Vagina (tissue), 2 donors: ENCODE measurements at places on chromosomes 16 and 17. TPM values are rescaled to one million over a fixed set of nuclear protein-coding genes. Genes with fewer than 3 reads are reported as not detected.

- H3K27me3 ChIP-seq, result no peaks in the 10 kb centered on the region
- H3K27ac ChIP-seq, result peak overlapping the region; percentile 90
- no peak overlapping the region for H3K4me3 ChIP-seq
Measured at GRCh38 chr16:1769402-1770300, 1.7 kb downstream of the NME3 start.

- no peak for DNase-seq
- H3K4me3 ChIP-seq, result no peak overlapping the region
- H3K4me1 ChIP-seq, result peaks cover 19% of the 10 kb centered on the region
- H3K36me3 ChIP-seq, result no peaks in the 10 kb centered on the region
- no peaks in the 10 kb centered on the region for H3K27me3 ChIP-seq
Measured at GRCh38 chr17:45794840-45795239, 10.7 kb downstream of the CRHR1 start.

- no peaks in the 10 kb centered on the region for H3K27me3 ChIP-seq
- H3K4me3 ChIP-seq, result no peak overlapping the region
- no peak for DNase-seq
- peak overlapping the region; percentile 72 for H3K27ac ChIP-seq
Measured at GRCh38 chr17:82793974-82794630, 42.2 kb downstream of the TBCD start.

GRCh38 chr16:11587643-11588247 is 1.0 kb upstream of the LITAF start:
- H3K27ac ChIP-seq, result peak overlapping the region; percentile 99
- H3K36me3 ChIP-seq, result no peaks in the 10 kb centered on the region
- no peaks in the 10 kb centered on the region for H3K27me3 ChIP-seq

DNA sequence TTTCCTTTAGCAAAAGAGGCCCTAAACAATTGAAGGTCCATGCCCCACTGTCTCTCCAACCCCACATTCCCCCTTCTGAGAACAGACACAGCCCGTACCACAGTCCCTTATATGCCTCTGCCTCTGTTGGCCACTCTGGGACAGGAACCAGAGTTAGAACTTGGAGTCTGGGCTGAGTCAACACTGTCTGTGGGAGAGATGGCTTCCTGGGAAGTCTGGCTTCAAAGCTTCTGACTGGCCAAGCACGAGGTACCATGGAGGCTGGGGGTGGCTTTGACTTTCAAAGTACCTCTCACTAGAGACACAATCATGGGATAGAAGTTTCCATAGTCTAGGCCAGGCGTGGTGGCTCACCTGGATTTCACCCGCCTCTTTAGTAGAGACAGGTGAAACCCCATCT is 14.9 kb upstream of the SPOP start:
- H3K27me3 ChIP-seq, result no peaks in the 10 kb centered on the region
- DNase-seq, result no peak
- H3K4me1 ChIP-seq, result peaks cover 27% of the 10 kb centered on the region
- H3K27ac ChIP-seq, result peak overlapping the region; percentile 84
- H3K36me3 ChIP-seq, result no peaks in the 10 kb centered on the region
- no peak overlapping the region for H3K4me3 ChIP-seq

DNA sequence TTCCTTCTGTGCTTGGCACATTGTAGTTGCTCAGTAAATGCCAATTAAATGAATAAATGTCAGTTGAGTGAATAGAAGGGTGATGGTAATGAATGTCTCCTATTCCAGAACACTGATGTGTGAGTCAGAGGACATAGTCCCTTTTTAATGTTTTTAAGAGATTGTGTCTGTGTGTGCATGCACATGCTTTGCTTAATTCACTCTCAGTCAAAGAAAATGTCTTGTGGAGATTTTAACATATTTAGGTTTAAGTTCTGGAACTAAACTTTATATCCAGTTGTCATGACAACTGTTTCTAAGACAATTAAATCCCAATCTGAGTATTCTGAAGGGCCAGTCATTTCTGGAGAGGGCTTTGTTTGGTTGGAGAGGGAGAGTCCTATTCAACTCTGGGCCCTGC is 255.3 kb upstream of the CDH11 start:
- H3K4me1 ChIP-seq, result no peaks in the 10 kb centered on the region
- DNase-seq, result no peak
- no peak overlapping the region for H3K27ac ChIP-seq
- H3K4me3 ChIP-seq, result no peak overlapping the region

DNA sequence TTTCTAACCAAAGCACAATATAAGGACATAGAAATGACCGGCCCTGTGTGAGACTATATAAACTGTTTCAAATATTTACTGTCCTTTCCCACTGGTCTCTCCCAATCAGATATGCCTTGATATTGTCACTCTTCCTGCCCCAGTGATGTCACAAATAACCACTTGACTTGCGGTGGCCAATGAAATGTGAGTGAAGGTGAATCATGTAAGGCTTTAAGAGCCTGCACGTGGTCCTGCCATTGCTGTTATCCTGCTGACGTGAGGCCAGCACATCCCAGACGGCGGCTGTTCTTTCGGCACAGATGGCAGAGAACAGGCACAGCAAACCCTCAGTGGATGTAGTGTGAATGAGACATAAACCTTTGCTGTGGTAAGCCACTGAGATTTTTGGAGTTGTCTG is 5.4 kb upstream of the KLHL11 start:
- no peaks in the 10 kb centered on the region for H3K36me3 ChIP-seq
- H3K27me3 ChIP-seq, result no peaks in the 10 kb centered on the region
- DNase-seq, result no peak
- H3K4me3 ChIP-seq, result no peak overlapping the region
- H3K27ac ChIP-seq, result no peak overlapping the region

DNA sequence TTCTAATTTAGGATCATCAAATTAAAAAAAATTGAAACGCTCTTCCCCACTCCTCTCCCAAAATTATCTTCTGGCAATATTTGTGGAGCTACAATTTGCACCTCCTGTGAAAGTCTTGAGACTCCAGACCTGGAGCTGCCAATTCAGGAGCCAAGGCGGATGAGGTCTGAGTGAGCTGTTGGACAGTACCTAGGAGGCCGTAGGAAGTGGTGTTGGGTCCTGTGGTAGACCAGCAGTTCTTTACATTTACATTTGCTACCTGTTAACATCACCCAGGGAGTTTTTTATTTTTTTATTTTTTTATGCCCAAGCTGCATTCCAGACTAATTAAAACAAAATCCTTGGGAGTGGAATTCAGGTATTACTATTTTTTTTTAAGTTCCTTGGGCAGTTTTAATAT is 271.0 kb downstream of the PHKB start:
- no peak overlapping the region for H3K4me3 ChIP-seq
- no peaks in the 10 kb centered on the region for H3K4me1 ChIP-seq
- no peak for DNase-seq

GRCh38 chr17:43915559-43915958 is 8.2 kb upstream of the MPP2 start:
- peaks cover 12% of the 10 kb centered on the region for H3K4me1 ChIP-seq
- no peak overlapping the region for H3K4me3 ChIP-seq
- no peaks in the 10 kb centered on the region for H3K36me3 ChIP-seq
- H3K27me3 ChIP-seq, result no peaks in the 10 kb centered on the region
- no peak for DNase-seq

DNA sequence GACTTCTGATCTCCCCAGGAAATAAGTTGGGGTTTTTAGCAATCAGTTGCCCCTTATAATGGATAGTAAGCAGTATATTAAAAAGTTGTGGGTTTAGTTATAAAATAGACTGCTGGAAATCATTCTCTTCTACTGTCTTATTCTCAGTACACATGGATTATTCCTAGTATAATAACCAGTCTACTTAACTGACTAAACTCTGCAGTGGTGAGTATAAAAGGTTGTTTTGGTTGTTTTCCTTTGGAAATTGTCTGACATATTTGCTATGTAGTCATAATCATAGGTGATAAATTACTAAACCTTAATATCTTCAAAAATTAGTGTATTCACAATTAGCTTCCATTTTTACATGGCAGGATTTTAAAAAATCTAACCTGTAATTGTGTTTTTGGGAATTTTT is 31.4 kb downstream of the CTCF start:
- no peaks in the 10 kb centered on the region for H3K27me3 ChIP-seq
- peaks cover 9% of the 10 kb centered on the region for H3K4me1 ChIP-seq
- H3K27ac ChIP-seq, result no peak overlapping the region
- DNase-seq, result no peak

Gene VAT1L
- 6.4 TPM for total RNA-seq

Gene AGRP
- not detected for total RNA-seq

Gene PDK2
- total RNA-seq, result 44.4 TPM

Gene FZD2
- 7.6 TPM for total RNA-seq
